Stimulated activated CD8-positive, alpha-beta memory T cell treated with anti-CD3 and anti-CD28 coated beads, Interleukin-7, amount 100 ng/mL, for 48 hours (primary cell): ENCODE measurements at places on chromosomes 12 and 14.

DNA sequence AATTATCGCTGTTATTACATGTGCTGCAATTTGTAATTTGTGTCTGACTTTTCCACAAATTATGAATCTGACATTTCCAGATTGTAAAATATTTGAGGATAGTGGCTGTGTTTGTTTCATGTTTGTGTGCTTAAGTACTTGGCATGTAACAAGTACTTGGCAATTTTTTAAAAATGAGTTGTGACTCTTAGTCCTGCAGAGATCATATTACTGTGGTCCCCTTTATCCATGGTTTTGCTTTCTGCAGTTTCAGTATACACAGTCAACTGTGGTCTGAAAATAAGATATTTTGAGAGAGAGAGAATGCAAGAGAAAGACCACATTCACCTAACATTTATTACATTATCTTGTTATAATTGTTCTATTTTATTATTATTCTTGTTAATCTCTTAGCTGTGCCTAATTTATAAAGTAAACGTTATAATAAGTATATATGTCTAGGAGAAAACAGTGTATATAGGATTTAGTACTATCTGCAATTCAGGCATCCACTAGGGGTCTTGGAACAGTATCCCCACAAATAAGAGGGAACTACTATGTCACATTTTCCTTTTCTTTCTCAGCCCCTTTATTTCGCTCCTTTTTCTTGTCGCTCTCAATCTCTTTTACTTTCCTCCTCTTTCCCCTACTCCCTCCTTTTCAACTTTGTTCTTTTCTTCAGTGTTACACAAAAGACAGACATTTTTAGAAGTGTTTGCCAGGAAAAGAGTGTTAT lies 176.1 kb downstream of the FUT8 start:
- DNase-seq: no peak

DNA sequence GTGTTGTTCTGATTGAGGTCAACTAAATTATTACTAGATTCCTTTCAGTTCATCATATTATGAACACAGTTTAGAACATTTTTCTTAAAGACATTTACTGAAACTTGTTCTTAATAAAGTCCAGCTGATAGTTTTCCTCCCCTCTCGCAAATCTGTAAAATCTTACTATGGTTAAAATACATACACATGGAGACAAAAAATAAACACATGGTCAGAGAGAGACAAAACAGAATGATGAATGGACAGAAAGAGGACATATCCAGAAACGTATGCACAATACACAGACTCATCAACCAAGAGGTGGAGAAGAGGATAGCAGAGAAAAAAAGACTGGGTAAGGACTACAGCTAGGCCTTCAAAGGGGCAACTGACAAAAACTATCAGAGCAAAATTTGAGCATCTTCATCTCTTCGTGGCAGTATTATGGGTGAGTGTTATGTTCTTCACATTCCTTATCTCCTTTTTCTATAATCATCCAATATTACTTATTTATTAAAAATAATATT lies 38.4 kb downstream of the EEA1 start:
- DNase-seq: no peak

DNA sequence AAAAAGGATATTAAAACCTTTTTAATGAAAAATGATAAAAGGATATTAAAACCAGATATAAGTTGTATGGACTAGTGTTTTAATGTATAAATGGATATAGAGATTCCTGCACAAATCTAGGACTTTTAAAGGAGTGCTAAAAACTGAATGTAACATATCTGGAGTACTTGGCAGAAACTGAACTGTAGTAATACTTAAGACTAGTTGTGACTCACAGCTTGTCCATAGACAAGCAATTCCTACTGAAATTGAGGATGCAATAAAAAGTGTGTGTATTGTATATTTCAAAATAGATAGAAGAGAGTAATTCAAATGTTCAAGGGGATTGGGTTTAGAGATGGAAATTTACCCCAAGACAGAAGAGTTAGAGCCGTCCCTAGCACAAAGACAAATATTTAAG lies 59.6 kb downstream of the FBXO33 start:
- no peak for DNase-seq

DNA sequence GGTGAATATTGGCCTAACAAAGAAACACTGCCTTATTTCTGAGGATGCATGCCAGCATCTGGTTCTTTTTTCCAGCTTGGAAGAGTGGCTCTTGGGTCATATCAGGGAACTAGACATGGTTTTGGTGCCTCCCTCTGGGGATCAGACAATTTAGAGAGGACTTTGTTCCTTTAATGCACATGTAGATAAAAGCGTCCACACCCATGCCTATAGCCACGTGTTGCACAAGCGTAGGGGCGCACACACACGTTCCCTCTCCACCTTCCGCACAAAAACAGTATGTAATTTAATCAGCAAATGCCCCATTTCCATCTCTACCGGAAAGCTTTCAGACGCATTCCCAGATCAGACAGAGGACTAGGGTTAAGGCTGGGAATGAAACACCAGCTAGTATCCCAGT lies 61.7 kb upstream of the RIC8B start:
- no peak for DNase-seq

DNA sequence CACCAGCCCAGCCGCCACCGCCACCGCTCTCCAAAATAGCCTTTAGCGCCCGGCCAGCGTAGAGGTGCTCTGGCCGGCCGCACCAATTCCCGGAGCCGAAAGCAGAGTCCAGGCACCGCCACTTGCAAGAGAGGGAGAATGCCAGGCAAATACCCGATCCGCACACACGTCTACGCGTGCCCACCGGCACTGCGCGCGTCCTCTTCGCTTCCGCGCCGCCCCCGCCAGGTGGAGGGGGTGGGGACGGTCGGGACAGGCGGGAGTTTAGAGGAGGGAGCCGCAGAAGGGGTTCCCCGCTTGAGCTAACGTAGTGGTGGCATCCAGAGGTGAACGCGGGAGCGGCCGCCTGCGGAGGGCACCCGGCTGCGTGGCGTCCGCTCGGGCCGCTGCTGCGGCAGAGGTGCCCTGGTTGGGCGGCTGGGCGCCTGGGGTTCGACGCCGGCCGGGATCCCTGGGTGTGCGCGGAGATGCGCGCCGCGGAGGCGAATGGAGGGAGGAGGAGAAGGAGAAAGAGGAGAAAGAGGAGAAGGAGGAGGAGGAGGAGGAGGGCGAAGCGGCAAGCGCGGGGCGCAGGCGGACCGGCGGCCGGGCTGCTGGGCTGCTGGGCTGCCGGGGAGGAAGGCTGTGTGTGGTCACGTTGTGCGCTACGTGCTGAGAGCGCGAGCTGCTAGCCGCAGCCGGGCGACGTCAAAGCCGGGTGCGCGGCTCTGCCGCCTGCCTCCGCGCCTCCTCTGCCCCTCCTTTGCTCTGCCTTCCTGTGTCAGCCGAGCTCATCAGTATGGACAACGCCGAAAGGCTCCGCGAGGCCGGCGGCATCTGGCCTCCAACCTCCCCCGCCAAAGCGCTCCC lies at the start of gene MDGA2:
Gene MDGA2 (minus strand): TSS at position 140 of the 849 bp plus-strand sequence.
- no peak for DNase-seq

GRCh38 chr14:52117111-52117832 lies 48.4 kb upstream of the NID2 start:
- no peak for DNase-seq
